ENCODE measurements at places on chromosomes 16 and 17.

DNA sequence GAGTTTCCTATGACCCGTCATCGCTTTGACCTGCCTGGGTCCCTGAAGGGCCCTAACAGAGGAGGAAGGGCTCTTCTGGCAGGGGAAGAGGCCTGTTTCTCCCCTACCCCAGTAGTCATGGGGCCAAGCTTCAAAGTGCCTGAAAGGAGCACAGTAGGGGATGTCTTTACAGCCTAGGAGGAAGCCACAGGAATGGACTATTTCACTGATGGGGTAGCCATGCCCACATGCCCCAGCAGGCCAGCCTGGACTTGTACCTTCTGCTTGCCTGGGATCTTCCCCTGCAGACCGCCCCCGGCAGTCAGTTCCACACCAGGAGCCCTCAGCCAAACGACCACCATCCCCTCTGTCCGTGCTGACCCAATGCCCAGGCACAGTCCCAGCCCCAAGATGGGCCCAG is 41.8 kb upstream of the PEMT start:
- no peak for DNase-seq

DNA sequence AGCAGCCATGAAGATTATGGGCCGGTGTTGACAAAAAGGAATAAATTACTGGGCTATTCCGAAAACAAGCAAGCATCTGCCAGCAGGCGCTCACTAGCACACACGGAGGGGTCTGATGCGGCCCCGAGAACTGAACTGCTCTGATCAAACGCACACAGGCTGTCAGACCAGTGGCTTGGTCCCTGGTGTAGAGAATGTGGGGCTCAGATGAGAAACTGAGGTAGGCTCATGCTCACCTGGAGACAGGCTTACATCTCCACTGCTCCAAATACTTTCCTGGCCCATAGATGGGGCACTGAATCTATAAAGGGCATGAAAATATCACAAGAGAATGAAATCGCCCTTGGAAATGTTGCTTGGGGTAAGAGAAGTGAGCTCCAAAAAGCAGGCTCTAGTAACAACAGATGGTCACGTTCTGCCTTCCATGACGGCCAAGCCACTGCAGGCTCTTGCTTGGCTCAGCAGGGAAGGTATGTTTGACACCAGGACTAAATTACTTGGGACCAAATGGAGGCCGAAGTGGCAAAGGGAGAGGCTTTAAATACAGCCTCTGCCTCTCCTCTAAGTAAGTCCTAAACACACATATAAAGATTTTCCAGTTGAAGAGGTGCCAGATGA is 5.4 kb downstream of the ABR start:
- no peak for DNase-seq

DNA sequence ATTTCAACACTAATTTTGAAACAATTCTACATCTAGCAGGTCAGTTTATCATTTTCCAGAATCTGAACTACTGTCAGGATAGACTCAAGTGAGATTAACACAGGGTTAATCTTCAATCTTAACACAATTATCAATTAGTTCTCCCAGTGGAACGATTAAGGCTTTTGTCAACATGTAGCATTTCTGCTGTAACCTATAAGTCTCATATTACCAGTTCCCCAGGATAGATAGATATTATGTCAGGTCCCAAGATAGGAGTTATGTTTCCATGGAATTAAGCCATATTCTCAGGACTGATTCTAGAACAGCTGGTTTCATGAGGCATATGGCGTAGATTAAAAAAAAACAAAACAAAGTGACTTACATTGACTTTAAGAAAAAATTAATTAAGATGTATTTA is 4.4 kb upstream of the FBF1 start:
- no peak for DNase-seq

GRCh38 chr17:44297975-44298374 is 10.4 kb upstream of the RUNDC3A start:
- DNase-seq: no peak

GRCh38 chr17:60269417-60269816 is 119.6 kb downstream of the CA4 start:
- no peak for DNase-seq

DNA sequence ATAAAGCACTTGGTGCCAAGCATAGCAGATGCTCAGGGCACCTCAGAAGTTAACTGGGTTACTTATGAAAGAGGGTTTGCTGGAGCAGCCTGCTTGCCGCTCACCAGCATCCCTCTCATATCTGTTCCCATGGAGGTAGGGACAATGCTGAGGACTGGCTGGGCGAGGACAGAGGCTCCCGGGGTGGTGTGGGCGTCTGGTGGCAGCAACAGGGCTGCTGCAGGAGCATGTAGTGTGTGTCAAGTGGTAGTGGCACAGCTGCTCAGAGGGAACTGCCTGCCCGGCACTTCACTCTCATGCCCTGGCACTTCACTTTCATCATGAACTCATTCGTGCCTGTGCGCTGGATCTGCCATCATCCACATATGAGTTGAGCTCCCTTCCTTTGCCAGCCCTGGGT is 26.9 kb upstream of the ZNHIT3 start:
- DNase-seq: no peak

GRCh38 chr16:4212211-4212933 is 29.5 kb downstream of the SRL start:
- no peak for DNase-seq

- DNase-seq: no peak
Measured at GRCh38 chr17:79989106-79989835, 46.4 kb downstream of the TBC1D16 start.

DNA sequence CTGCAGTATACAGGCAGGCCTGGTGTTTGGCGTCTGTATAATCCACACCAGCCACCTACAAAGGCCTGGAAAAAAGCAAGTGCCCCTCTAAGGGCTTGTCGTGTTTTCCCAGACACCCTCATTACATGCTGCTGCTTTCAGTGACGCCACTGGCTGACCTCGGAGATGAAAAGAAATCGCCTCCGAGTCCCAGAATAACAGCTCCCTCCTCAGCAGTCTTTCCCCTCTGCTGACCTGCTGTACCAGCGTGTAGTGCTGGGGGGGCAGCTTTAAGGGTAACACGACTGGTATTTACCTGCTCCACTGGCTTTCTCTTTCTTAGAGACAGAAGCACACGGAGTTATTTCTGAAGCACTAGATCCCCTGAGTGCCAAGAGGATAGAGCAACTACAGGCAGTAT is 296.8 kb downstream of the GRIN2A start:
- no peak for DNase-seq

DNA sequence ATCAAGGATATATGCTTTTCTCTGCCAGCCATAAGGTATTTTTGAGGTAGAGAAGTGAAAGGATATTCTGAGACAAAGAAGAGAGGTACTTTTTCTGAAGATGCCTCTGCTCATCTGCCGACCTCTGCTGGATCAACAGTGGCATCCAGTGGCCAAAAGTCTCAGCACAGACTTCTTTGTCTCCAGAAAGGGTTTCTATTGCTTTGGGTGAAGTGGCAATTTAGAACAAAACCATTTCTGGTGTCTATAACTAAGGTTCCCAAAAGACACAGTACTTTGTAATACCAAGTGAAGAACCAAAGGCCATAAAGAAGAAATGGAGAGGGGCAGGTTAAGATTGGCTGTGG is 155.2 kb upstream of the C17orf78 start:
- peak; percentile 19 for DNase-seq

DNA sequence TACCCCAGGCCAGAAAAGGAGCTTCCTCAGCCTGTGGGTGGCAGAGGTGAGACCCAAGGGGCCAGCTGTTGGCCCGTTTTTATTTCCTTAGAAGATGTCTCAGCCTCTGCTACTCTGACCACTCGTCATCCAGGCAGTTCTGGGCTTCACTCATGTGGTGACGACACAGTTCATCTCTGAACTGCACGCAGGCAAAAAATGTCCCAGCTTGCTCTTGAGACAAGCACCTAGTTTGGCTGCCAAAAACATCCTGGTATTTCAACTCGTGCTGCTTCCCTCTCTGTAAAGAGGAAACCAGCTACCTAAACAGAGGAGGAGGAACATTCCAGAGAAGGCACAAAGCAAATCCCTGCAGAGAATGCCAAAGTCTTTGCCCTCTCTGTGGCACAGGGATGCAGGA is 125.7 kb downstream of the XYLT1 start:
- DNase-seq: no peak

- no peak for DNase-seq
Measured at GRCh38 chr16:29819506-29819905, 756 bp upstream of the MVP start.

DNA sequence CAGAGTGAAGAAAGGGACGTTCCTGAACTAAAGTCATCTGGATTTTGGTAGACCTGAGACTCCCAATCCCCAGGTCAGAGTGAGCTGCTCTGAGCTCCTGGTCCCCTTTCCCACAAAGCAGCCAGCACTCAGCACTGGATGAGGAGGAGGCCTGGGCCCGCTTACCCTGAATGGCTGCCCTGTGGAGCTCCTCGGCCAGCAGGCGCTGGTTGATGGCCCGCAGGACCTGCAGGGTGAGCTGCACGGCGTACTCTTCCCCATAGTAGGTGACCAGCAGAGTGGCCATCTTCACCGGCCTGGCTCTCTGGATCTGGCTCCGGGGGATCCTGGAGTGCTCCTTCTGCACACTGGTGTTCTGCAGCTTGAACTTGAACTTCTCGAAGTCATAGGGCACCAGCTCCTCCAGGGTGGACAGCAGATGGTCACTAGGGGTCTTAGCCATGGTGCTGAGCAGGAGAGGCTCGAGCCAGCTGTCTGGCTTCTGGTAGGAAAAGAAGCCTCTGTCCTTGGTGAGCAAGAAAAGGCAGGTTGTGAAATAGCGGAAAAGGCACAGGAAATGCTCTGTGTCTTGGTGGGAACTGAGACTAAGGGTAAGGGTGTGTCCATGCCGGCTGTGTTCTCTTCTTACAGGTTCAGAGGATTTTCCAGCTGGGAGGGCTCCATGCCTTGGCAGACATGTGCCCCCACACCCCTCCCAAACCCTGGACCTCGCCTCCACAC is at the start of gene MEFV:
MEFV (minus strand) TSS at position 488 of the 720 bp plus-strand sequence; CDS start at position 442, 46 bp downstream.
- DNase-seq: no peak

DNA sequence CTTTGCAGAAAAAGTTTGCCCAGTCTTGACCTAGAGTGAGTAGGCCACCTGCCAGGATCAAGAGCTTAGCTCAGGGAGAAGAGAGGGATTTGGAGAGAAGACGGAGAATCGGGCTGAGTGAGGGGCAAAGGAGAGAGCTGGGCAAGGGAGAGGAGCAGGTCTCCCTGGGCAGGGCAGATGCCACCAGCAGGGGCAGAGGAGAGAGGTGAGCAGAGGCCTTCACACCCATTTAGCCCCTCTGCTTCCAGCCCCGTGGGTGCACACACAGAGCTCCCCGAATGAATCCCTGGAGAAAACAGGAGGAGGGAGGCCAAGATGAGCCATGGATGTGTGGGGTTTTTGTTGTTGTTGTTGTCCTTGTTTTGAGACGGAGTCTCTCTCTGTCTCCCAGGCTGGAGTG is 29.2 kb downstream of the TBX4 start:
- no peak for DNase-seq

- DNase-seq: no peak
Measured at GRCh38 chr17:10699856-10700255, 2.5 kb downstream of the ADPRM start.

DNA sequence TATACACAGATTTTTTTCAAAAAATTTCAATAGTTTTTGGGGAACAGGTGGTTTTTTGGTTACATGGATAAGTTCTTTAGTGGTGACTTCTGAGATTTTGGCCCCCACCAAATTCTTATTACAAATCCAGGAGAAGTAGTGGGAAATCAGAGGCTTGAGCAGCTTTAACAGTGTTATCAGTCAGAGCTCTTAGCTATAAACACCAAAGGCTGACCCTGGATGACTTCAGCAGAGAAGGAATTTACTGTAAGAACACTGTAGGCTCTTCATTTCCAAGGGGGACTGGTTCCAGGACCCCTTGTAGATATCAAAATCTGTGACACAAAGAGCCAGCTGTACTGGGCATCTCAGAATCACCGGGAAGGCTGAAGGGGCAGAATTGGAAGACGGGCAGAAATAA is 17.8 kb downstream of the MPHOSPH6 start:
- no peak for DNase-seq

DNA sequence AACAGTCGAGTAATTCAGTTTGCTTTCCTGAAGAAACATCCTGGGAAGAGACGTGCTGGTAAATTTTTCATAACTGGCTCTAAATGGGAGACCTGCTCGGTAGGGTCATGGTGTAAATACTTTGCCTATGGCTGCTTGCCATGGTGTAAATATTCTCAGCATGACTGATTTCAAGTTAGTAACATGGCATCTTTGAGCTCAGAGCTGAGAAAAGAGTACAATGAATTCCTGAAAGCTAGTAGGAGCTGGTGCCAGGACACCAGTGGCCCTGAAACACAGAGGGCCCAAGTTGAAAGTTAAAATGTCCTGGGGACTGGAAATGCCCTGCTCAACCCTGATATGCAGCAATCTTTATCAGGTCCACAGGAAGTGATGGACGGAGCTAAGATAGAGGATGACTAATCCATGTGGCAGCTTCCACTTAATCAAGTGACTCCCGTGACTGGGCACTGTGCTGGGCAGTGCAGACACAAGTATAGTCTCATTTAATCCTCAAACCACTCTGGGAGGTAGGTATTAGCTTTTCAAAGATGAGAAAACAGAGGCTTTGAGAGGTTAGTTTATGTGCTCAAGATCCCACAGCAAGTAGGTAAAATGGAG is 130.1 kb upstream of the ADAMTS18 start:
- no peak for DNase-seq

DNA sequence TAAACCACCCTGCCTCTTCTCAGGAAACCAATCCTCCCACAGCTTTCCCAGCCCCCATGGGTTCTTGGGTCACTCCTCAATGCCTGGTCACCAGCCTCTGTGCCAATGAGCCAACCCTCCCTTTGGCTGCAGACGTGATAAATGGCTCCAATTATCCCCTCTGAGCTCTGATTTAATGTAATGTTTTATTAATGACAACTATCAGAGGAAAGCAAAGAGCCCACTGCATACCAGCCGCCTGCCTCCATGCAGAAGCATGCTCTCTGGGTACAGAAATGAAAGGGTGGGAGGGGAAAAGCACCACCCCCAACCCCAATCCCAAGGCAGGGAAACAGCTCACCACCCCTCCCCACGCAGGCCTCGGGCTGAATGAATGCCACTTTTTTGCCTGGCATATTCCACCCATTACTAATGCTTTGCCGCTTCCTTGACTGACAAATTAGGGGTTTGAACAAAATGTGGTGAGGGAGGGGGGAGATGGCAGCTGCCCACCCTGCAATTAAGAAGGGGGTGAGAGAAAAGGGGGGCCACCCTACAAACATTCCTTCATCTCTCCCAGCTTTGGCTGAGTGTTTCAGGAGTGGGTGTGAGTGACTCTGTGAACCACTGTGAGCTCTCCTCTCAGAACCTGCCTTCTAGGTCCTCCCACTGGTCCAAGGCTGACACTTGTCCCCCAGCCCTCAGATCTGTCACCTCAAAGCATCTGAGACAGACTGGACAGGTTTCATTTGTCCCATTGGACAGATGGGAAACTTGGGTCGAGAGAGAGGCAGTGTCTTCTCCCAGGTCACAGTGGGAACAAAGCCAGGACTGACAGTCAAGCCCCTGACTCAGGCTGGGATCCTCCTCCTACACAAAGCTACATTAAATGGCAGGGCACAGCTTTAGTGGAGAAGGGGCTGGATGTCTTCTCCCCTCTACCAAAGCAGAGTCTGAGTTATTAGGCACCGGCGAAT is 161.5 kb downstream of the TMEM132E start:
- no peak for DNase-seq

- DNase-seq: peak; percentile 89
Measured at GRCh38 chr17:58513965-58514769, at the start of gene MTMR4. Gene MTMR4 (minus strand): TSS chr17:58514638. CDS start chr17:58514407, 231 bp downstream.

- DNase-seq: no peak
Measured at GRCh38 chr16:27421961-27422740, 20.2 kb downstream of the IL21R start.

- DNase-seq: peak; percentile 74
Measured at GRCh38 chr16:30063893-30064728, 1.4 kb upstream of the ALDOA start.
